ENCODE measurements at places on chromosomes 4 and X. TPM values are rescaled to one million over a fixed set of nuclear protein-coding genes. Genes with fewer than 3 reads are reported as not detected.

GRCh38 chr4:170697045-170697444 is 607.3 kb upstream of the AADAT start:
- DNase-seq, result no peak

SORCS2 gene
- 1.3 TPM for total RNA-seq

RTL9 gene
- 0.25 TPM for total RNA-seq

- DNase-seq, result no peak
Measured at GRCh38 chr4:108165586-108165985, 3.1 kb downstream of the LEF1 start.

- no peak for DNase-seq
Measured at GRCh38 chr4:107147873-107148272, 111.8 kb upstream of the DKK2 start.

DNA sequence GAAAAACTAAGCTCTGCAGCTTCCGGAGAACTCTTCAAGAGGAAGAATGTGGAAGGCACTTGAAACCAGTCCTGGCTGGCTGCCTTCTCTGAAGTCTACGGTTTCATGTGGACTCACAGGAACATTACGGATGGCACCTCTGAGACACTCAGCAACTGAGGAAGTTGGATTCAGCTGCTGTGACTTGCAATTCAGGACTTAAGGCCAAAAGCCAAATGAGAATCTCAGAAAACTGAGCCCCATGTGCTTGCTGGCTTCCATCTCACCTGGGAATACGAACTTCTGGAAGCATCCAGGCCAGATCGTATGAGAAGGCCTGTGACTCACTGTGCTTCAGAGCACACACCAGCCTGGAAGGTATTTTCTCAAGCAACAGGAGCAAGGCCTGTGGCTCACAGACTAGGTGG is 107.8 kb upstream of the GPC4 start:
- no peak for DNase-seq

FOXR2 gene
- not detected for total RNA-seq

- DNase-seq, result no peak
Measured at GRCh38 chr4:124666496-124666895, 46.0 kb downstream of the ANKRD50 start.

DNA sequence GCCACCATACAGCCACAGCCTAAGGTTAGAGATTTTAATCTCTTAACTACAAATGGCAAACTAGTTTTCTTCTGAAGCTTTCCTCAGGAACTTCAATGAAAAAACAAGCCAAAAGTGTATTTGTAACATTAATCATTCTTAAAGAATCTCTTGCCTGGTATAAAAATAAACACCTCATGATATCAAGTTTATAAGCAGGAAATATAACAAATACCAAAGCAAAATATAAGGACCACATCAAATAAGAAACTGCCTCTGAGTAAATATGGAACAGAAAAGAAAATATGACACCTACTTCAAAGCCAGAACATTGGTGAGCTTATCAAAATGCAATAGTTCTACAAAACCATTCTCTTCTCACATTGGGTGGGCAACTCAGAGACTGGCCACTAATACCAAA is 89.9 kb downstream of the GPC4 start:
- no peak for DNase-seq

DNA sequence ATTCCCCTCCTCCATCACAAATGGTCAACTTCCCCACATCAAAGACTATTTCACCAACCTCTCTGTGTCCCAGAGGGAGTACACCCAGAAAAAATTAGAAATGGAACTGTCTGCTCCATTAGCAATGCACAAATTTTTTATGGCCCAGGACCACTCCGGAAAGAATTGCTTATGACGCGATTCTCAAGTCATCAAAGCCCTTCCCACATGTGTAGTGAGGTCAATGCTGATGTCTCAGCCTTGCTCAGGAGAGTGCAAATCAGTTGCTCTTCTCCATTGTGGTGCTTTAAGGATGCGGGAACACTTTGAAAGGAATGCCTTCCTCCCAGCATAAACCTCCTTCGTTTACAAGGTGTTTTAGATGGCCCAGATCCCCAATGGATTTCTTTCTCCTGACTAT is 518.3 kb downstream of the PPARGC1A start:
- DNase-seq, result no peak

DNA sequence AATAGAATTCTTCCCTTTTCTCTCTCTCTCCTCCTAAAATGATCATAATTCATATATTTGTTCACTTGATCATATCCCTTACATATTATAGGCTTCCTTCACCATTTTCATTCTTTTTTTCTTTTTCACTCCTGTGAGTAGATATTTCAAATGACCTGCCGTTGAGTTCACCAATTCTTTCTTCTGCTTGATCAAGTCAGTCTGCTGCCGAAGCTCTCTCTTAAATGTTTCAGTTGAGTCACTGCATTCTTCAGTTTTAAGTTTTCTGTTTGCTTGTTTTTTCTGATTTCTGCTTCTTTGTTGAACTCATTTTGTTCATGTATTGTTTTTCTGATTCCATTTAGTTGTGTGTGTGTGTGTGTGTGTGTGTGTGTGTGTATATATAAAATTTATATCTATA is 354.3 kb downstream of the GPAT3 start:
- no peak for DNase-seq

- no peak for DNase-seq
Measured at GRCh38 chr4:26330186-26330787, 9.5 kb downstream of the RBPJ start.

PARM1 gene
- total RNA-seq, result 0.47 TPM

DNA sequence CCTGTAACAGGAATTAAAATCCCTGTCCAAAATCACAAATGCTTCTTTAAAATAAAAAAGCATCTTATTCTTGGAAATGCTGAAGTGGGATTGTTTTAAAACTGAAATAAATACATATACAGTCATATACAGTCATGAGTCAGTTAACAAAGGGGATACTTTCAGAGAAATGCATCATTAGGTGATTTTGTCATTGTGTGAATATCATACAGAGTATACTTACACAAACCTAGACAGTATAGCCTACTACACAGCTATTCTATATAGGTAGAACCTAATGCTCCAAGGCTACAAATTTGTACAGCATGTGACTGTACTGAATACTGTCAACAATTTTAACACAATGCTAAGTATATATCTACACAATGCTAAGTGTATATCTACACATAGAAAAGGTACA is 104.3 kb downstream of the BRWD3 start:
- no peak for DNase-seq

DNA sequence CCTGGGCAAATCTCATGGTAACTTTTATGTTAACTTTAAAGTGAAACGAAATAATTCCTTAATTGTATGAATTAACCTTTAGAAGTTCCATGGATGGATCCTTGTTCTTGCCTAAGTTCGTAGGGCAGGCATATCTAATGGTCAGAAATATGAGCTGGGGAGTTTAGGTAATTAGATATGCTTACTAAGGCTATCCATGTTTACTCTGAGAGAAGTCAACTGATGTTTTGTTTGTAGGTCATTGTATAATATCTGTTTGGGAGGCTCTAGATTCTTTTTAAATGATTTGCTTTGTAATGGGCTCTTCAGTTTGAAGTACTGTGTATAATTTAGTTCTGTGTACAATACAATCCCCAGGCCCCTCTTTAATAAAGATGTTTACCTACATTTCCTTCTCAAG is 117.0 kb downstream of the DCK start:
- no peak for DNase-seq

IQCM gene
- not detected for total RNA-seq

MAGEA2 gene
- total RNA-seq, result not detected

SPANXC gene
- total RNA-seq, result not detected

DNA sequence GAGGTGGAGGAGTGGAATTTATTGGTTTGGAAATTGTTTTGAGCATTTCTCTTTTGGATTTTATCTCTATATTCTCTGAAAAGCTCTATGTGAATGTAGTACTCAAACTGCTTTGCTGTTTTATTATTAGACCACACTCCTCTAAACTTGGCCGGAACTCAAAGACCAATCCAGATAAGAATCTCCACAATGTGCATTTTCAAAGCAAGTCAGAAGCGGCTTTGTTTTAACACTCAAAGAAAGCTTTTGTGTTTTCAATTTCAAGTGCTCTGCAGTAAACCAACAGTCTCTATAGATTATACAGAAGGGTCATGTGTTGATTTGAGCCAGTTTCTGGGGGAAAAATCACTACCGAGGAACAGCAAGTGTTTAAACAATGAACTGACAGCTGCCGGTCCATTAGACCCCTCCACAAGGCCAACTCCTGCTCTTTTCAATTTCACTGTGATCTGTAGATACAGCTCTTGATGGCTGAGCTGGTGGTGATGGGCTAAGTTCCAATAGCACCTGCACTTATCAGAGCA is 79.4 kb downstream of the FTHL17 start:
- DNase-seq, result no peak

SLC16A2 gene
- total RNA-seq, result 24.1 TPM

GRCh38 chrX:17788956-17789562 is 51.8 kb downstream of the SCML1 start:
- no peak for DNase-seq

DNA sequence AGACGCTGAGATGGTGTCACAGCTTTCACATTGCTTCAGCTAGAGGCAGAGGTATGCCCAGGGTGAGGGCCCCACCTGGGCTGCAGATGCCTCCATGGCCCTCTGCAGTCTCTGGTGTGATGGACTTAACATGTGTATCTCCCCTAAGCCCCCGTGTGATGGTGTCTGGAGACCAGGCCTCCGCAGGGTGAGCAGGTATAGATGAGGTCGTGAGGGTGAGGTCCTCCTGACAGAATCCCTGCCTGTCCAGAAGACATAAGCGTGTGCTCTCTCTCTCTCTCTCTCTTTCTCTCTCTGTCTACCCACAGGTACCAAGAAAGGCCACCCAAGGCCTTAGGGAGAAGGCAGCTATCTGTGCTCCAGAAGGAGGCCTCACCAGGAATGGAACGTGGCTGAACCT is 50.9 kb downstream of the CPZ start:
- no peak for DNase-seq

SLITRK4 gene
- 0.08 TPM for total RNA-seq

FGF2 gene
- total RNA-seq, result 1.4 TPM

TSPYL2 gene
- 2.5 TPM for total RNA-seq

BANK1 gene
- 1.7 TPM for total RNA-seq

DNA sequence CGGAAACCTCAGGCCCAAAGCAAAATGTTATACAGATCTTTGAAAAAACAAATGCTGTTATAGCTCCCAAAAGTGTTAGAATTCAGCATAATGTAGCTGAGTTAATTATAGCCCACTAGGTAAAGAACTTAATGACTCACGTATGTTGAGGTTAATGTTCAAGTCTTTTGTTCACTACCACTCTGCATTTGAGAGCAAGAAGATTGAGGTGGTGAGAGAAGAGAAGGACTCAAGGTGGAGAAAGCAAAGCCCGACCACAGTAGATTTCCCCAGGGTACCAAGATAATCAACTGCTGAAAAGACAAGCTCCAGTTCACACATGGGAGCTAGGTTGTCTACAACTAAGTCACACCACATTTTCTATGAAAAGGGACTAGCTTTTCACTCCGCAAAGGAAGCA is 480.2 kb downstream of the DTHD1 start:
- DNase-seq, result no peak

HPRT1 gene
- total RNA-seq, result 18.4 TPM

RTL5 gene
- 1.1 TPM for total RNA-seq

DNA sequence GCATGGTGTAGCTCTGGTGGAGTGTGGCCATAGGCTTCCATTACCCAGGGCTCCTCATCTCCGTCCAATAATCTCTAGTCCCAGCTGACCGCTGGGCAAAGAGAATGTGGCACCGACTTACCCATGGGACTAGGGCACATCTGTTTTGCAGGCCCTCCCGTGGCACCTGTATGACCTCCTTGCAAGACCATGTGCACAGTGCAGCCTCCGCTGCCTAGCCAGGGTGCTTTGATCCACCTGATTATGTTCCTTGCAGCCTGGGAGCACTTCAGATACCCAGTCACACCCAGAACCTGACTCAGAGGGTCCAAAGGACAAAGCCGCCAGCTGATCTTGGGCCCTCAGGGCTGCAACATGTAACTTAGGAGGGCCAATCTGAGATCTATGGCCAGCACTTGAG is 84.8 kb downstream of the PCDH10 start:
- no peak for DNase-seq

GRCh38 chrX:2707334-2707760 is 16.3 kb downstream of the CD99 start:
- DNase-seq, result no peak

DNA sequence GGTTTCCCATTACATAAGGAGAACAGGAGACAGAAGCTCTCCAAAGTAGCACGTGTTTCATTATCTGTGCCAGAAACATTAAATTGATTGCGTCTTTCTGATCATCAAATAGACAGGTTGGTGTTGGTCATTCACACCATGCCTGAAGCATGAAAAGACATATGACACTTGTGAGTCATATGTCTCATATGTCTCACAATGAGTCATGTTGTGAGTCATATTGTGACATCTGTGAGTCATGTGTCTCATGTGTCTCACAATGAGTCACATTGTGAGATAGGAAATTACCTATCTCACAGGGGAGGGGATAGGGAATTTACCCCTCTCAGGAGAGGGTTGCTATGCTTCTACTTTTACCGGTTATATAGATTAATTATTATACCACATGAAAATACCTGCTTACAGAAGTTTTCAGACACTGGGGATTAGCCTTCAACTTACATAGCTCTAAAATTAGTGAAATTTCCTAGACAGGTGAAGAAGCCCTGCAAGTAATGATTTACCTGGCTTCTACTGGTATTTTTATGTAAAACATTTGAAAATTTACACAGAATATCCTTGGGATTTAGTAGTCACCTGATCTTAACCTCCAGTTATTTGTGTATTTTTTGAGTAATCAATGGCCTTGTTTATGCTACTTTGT is 80.8 kb downstream of the NPFFR2 start:
- no peak for DNase-seq

DNA sequence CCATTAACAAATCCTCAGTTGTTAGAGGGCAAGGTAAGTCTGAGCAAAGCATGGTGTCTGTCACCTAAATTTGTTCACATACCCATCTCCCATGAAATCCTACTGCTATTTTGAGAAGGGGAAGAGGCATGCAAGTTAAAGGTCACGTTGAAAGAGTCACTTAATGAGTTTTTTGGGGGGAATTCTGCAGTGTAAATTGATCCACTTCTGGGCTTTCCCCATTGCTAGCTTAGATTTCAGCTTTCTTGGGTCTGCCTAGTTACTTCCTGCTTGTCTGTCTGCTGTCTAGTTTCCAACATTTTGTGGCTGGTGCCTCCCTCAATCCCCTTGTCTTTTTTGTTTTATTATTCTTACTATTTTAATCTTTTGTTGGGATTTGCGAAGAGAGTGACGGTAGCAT is 32.0 kb downstream of the CEP135 start:
- no peak for DNase-seq

DNA sequence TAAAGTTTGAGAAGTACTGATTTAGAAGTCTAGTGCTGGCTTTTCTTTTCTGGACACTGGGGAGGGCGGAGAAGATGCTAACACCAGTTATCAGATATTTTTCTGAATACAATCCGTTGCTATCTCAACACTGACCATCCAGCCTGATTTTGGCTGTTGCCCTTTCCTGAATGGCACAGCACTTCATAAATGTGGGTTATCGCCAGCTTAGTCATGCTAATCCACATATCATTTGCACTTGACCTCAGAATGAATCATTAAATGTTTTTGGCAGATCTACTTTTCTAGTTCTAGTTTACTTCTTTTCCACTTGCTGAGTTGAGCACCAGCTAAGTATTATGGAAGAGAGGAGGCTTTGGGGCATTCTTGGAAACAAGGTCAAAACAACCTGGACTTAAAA is 60.8 kb upstream of the ESX1 start:
- DNase-seq, result no peak
